A549 treated with Hydrocortisone at 1 μM for 4 hours (cell line): ENCODE measurements at places on chromosomes 1 and 21. TPM values are rescaled to one million over a fixed set of nuclear protein-coding genes. Genes with fewer than 3 reads are reported as not detected.

CFHR2 gene
- total RNA-seq = not detected in 5 replicates

GJA9 gene
- total RNA-seq = 0.07 TPM in 1 of 5 replicates, not detected in the others

SLC5A9 gene
- 0.03 to 0.15 TPM (median 0.09 TPM) in 4 of 5 replicates, not detected in the other for total RNA-seq

LPAR3 gene
- total RNA-seq = 0.26 to 0.37 TPM (median 0.33 TPM) in 5 replicates

HUNK gene
- total RNA-seq = 1.2 to 1.7 TPM (median 1.4 TPM) in 5 replicates

GBP4 gene
- 0.02 TPM in 1 of 5 replicates, not detected in the others for total RNA-seq

RNF186 gene
- not detected in 5 replicates for total RNA-seq

KRTAP6-2 gene
- not detected in 5 replicates for total RNA-seq

SPRR2A gene
- total RNA-seq = not detected in 5 replicates

UTS2 gene
- not detected in 5 replicates for total RNA-seq

MAGI3 gene
- total RNA-seq = 3.2 to 4.2 TPM (median 4.0 TPM) in 5 replicates

SERPINC1 gene
- total RNA-seq = 0.07 to 0.13 TPM (median 0.10 TPM) in 4 of 5 replicates, not detected in the other

C1orf94 gene
- not detected in 5 replicates for total RNA-seq

MTARC2 gene
- 8.8 to 13.3 TPM (median 12.2 TPM) in 5 replicates for total RNA-seq

PSMA5 gene
- 101 to 113 TPM (median 106 TPM) in 5 replicates for total RNA-seq

SPATA6 gene
- 1.3 to 2.9 TPM (median 1.7 TPM) in 5 replicates for total RNA-seq

NGF gene
- 0.61 to 1.3 TPM (median 0.92 TPM) in 5 replicates for total RNA-seq

SLC26A9 gene
- total RNA-seq = 0.06 to 0.15 TPM (median 0.10 TPM) in 5 replicates

INTS3 gene
- total RNA-seq = 18.7 to 21.0 TPM (median 20.5 TPM) in 5 replicates

PLXNA2 gene
- 3.0 to 3.3 TPM (median 3.2 TPM) in 5 replicates for total RNA-seq

ADAM15 gene
- total RNA-seq = 84.2 to 106 TPM (median 101 TPM) in 5 replicates

ACKR1 gene
- total RNA-seq = 0.05 to 0.15 TPM (median 0.06 TPM) in 3 of 5 replicates, not detected in the others

GUCA2A gene
- 0.29 TPM in 1 of 5 replicates, not detected in the others for total RNA-seq

OR2T35 gene
- not detected in 5 replicates for total RNA-seq

PDE4B gene
- total RNA-seq = 5.1 to 7.9 TPM (median 6.2 TPM) in 5 replicates

BSND gene
- total RNA-seq = 0.01 TPM in 1 of 5 replicates, not detected in the others

NR1I3 gene
- not detected in 5 replicates for total RNA-seq

MAP3K21 gene
- total RNA-seq = 6.8 to 10.2 TPM (median 8.3 TPM) in 5 replicates

MAGOH gene
- 61.9 to 86.2 TPM (median 66.2 TPM) in 5 replicates for total RNA-seq

CD55 gene
- 78.9 to 121 TPM (median 108 TPM) in 5 replicates for total RNA-seq

SYNC gene
- 11.0 to 19.8 TPM (median 14.0 TPM) in 5 replicates for total RNA-seq

IGSF21 gene
- total RNA-seq = not detected in 5 replicates

GBP5 gene
- 0.06 to 0.10 TPM in 2 of 5 replicates, not detected in the others for total RNA-seq

MMP23B gene
- total RNA-seq = 0.33 to 0.79 TPM (median 0.50 TPM) in 5 replicates

LCE2A gene
- total RNA-seq = not detected in 5 replicates

TRIM67 gene
- 0.13 to 0.30 TPM (median 0.16 TPM) in 5 replicates for total RNA-seq

CYP4Z1 gene
- not detected in 5 replicates for total RNA-seq

CDA gene
- total RNA-seq = 31.6 to 40.9 TPM (median 33.4 TPM) in 5 replicates

TMEM167B gene
- total RNA-seq = 7.9 to 9.3 TPM (median 8.6 TPM) in 5 replicates

GRIK3 gene
- not detected in 5 replicates for total RNA-seq

NFIA gene
- total RNA-seq = 7.0 to 9.8 TPM (median 8.0 TPM) in 5 replicates

UCK2 gene
- 116 to 124 TPM (median 119 TPM) in 5 replicates for total RNA-seq

AMY1A gene
- not detected in 5 replicates for total RNA-seq

FOXJ3 gene
- total RNA-seq = 15.2 to 20.3 TPM (median 18.1 TPM) in 5 replicates

CD53 gene
- total RNA-seq = 0.07 TPM in 1 of 5 replicates, not detected in the others

SLC44A3 gene
- total RNA-seq = 1.5 to 1.9 TPM (median 1.6 TPM) in 5 replicates

TMPRSS15 gene
- total RNA-seq = not detected in 5 replicates

CFAP57 gene
- total RNA-seq = 0.28 to 0.68 TPM (median 0.36 TPM) in 5 replicates

SERTAD4 gene
- 0.40 to 0.86 TPM (median 0.53 TPM) in 5 replicates for total RNA-seq

NECTIN4 gene
- total RNA-seq = 1.00 to 2.2 TPM (median 2.0 TPM) in 5 replicates

CASP9 gene
- 5.3 to 6.1 TPM (median 5.6 TPM) in 5 replicates for total RNA-seq
